ENCODE measurements at places on chromosomes 7 and 10.

DNA sequence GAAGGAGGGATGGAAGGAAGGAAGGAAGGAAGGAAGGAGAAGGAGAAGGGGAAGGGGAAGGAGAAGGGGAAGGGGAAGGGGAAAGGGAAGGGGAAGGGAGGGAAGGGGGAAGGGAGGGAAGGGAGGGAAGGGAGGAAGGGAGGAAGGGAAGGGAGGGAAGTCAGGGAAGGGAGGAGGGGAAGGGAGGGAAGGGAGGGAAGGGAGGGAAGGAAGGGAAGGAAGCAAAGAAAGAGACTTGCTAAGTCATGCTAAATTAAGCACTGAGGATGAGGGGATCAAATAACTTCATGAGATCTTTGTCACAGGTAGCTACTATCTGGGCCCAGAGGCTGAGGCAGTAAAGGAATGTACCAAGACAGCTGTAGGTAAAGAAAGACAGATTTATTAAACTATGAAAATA is 116.4 kb downstream of the TRIL start:
- DNase-seq = no peak

GRCh38 chr10:126186766-126187165 is 201.5 kb downstream of the ADAM12 start:
- DNase-seq = no peak

- no peak for DNase-seq
Observed at GRCh38 chr7:44086627-44087026, 4.3 kb upstream of the POLM start.

DNA sequence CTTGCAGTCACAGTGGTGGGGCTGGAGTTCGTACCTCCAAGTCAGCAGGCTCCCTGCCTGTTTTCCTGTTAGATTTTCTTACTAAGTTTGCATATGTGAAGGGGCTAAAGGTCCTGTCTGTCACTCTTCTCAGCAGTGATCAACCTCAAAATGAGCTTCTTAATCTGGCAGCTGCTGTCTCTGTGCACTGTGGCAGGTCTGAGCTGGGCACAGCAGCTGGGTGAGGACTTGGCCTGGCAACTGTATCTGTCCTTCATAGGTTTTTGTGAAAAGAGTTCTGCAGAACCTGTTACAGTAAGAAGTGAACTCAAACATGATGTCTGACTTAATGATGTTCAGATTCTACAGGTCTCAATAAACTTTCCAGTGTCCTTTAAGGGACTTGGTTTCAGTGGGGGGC is 31.3 kb upstream of the GJD4 start:
- no peak for DNase-seq

DNA sequence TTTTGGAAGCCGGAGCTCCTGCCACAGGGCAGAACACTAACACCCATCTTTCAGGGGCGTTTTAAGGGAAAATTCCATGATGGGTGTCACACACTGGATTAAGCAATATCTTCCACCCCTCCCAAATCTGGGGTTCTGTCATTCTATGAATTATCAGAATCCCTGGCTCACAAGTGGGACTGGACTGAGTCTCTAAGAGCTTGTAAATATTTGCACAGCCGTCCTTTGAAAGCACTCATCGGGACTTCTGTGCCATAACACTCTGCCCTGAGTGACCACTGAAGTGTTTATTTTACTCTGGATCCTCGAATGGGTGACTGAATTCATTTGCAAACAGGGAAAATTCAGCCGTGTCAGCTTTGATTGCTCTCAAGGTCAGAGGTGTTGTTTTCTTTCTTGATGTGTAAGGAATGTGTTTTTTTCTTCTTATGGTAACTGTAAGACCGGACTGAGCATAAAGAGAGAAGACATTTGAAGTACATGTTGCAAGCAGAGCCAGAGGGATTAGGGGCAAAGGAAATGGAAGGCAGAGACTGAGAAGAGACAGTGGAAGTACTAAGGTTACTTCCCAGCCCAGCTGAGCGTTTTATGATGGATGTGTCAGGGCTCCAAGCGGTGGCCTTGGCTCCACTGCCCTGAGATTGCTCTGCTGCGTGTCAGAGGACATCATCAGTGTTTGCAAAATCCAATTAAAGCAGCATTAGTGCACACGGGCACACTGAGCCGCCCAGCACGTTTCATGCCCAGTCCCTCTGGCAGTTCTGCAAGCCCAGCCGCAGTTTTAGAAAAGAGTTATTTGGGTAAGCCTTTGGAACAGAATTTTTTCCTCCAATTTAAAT is 17.7 kb upstream of the GTPBP4 start:
- DNase-seq = no peak

DNA sequence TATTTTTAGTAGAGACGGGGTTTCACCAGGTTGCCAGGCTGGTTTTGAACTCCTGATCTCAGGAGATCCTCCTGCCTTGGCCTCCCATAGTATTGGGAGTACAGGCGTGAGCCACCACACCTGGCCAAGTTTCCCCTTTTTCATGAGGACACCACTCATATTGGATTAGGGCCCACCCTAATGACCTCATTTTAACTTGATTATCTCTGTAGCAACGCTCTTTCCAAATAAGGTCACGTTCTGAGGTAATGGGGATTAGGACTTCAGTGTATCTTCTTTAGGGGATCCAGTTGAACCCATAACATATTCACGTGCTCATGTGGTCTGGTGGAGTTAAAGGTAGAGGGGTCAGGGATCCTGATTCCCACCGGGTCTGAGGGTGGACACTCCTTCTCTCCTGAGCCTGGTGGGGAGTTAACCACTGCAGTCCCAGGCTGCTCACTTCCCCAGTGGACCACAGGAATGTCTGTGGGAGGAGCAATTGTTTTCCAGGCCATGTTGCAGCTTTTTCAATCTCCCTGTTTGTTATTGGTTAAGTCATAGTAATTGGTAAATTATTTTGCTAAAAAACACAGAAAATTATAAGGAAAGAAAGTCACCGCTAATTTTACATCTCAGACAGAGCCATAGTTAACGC is 130.5 kb downstream of the GRK5 start:
- DNase-seq = no peak

DNA sequence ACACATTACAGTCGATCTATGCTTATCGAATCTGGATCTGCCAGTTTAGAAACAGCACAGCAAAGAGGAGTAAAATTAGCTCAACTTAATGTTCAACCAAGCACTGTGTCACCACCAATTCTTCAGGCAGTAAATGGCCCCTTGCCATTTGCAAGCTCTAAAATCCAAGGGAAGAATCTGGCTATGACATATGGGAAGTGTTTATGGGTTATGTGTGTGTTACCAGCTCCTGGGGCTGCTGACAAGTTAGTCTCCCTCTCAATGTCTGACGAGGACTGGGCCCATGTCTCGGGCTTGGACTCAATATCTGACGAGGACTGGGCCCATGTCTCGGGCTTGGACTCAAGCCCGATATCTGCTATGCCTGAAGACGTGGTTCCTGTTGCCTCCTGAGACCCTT is 5.7 kb upstream of the ITIH2 start:
- DNase-seq = no peak

DNA sequence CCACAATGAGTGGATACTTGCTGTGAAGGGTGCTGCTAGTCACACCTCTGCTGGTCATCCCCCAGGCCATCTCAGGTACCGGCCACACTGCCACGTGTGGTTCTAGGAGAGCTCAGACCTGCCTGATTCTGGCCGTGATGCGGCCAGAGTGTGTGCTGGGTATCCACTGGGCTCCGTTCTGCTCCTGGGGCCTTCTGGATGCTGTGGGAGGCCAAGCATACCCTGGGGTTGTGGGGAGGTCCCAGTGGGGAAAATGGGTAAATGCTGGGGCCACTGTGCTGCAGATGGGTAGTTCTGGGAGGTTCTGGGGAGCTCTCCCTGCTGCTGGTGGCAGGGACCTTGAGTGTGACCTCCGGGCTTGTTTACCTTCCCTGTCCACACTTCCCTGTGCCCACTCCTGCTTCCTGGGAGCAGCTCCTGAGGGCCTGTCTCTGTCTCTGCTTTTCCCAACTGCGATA is 318.4 kb downstream of the GLRX3 start:
- DNase-seq = no peak

- DNase-seq = no peak
Observed at GRCh38 chr10:101091546-101092290, 29.9 kb downstream of the KAZALD1 start.

DNA sequence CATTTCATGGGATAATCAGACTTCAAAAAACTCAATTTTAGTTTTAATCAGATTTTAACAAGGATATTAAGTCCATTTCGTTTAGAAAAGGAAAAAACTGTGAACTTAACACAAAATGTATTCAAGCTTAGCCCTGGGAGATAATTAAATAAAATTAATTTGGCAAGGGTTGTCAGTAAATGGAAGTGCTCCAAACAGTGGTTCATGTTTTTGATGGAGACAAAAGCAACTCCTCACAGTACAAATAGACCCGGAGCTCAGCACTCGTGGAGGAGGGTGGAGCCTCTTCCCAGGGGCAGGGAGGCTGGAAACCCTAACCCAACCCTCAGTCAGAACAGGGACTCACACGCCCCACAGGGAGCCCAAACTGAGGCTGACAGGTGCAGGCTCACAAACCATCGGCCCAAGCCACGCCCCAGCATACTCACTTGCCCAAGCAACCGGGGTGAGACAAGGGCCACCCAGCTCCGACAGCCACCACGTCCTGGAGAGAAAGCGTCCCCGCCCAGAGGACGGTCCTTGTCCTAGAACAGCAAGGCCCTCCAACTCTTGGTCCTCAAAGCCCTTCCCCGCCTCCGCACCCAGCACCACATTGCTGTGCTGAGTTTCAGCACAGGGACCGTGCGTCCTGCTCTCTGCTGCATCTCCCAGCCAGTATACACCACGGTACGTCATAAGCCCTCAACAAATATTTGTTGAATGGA is 39.8 kb downstream of the MAD1L1 start:
- no peak for DNase-seq

DNA sequence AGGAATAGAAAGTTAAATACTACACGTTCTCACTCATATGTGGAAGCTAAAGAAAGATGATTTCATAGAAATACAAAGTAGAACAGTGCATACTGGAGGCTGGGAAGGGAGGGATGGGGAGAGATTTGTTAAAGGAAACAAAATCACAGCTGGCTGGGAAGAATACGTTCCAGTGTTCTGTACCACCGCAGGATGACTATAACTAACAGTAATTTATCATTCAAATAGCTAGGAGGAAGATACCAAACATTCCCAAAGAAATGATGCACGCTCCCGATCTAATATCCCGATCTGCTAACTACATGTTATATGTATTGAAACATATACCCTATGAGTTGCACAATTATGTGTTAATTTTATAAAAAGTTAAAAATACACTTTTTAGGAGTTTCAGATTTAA is 162.3 kb downstream of the ZMYND11 start:
- DNase-seq = no peak

DNA sequence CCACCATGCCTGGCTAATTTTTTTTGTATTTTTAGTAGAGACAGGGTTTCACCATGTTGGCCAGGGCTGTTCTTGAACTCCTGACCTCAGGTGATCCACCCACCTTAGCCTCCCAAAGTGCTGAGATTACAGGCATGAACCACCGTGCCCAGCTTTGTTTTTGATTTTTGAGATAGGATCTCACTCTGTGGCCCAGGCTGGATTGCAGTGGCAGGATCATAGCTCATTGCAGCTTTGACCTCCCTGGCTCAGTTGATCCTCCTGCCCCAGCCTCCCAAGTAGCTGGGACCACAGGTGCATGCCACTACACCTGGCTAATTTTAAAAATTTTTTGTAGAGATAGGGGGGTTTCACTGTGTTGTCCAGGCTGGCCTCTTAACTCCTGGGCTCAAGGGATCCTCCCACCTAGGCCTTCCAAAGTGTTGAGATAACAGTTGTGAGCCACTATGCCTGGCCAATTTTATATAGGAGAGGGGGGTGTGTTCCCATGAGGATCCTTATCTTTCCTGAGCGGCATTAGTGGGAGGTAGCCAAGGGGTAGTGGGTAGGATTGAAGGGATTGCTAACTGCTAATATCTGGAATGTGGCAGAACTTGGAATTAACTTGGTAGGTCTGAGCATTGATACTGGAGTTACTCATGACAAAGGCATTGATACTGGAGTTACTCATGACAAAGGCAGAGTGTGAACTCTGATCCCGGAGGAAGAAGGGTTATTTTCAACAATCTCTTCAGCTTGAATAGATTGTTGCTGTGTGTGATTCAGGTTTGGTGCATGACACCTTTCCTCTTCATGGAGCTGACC is 1.0 kb upstream of the NOLC1 start:
- no peak for DNase-seq

- no peak for DNase-seq
Observed at GRCh38 chr10:98195120-98195519, 60.7 kb downstream of the R3HCC1L start.

DNA sequence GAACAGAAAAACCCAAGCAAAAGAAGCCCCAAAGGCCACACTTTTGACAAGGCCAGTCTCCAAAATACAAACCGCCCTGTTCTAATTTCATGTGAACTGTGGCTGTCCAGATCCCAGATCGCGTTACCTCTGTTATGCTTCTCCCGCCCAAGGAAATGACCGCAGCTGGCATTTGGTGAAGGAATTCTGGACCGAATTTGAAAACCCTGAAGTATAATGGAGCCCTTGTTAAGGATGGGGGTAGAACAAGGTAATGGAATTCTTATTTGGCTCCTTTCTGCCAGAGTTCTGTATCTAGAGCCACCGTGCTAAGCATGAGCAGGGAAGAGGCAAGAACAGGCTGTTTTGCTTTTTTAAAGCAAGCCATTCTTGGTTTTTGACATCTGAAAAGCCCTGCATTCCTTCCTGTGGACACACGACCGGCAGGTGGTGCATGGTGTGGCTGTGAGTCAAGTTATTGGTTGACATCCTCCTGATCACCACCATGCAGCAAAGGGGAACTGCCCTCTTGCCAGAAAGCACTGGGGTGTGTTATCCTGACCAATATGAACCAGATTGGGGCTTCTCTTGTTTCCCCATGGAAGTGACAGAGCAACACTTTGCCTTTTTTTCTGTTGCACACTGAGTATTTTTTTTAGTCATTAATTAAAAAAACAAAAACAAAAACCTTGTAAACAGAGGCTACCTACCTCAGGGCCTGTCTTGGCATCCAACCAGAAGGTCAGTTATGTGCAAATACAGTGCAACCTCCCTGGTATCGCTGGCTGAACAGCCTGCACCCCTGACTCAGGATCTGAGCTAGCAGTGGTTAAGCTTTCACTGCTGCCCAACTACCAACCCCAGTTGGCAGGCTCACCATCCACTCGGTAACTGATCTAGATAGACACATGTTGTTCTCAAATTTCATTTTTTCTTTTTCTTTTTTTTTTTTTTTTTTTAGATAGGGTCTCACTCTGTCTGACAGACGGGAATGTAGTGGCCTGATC is 14.2 kb downstream of the UCMA start:
- no peak for DNase-seq

GRCh38 chr10:33306126-33306525 is 28.3 kb downstream of the NRP1 start:
- no peak for DNase-seq

DNA sequence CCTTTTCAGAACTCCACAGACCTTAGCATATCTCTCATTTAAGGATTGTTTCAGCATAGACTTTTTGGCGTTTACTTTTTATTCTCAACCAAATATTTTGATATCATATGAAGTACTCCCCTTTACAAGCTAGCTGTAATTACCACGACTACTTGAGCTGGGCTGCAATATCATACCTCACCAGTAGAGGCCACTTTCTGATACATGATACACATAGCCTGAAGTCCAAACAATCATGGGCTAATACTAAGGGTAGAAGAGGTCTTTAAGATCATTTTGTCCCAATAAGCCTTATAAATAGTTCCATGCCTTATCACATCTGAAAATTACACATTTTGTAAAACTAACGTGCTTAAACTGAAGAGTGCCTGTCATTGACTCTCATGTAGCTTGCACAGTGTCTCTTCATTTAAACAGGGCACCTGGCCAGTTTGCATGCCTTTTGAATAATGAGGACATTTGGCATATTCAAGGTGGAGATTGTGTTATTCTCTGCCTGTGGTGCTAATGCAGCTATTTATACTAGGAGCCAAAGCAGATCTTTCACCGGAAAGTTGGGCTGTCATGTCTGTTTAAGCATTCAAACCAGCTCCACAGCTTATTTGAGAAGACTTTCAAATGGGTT is 403.7 kb upstream of the ZMIZ1 start:
- DNase-seq = no peak

- no peak for DNase-seq
Observed at GRCh38 chr7:3956949-3957348, 655.9 kb downstream of the SDK1 start.

All from NCI-H1694 treated with DMSO at 0.1 percent for 48 hours (cell line).